Vagina (tissue), 2 donors: ENCODE measurements at places on chromosomes 4 and X.

DNA sequence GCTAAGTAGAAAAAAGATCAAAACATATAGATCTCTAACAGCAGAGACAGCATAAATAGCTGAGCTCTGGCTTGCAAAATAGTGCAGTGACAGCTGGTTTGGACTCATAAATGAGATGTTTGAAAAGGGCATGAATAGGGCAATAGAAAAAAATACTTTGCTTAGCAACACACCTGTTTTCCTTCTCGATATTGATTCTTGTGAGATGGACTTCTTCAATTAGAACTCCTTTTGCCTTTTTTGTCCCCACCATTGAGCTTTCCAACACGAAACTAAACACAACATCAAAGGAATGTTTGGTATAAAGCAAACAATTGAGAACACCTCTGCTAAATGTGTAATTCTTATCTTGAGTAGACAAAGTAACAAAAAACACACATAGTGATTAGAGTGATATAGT lies 726.3 kb downstream of the RAPGEF2 start:
- DNase-seq, result no peak

- DNase-seq, result no peak
Measured at GRCh38 chr4:167321299-167321698, 87.0 kb upstream of the SPOCK3 start.

- no peak for DNase-seq
Measured at GRCh38 chr4:76035141-76035540, 729 bp downstream of the CXCL11 start.

DNA sequence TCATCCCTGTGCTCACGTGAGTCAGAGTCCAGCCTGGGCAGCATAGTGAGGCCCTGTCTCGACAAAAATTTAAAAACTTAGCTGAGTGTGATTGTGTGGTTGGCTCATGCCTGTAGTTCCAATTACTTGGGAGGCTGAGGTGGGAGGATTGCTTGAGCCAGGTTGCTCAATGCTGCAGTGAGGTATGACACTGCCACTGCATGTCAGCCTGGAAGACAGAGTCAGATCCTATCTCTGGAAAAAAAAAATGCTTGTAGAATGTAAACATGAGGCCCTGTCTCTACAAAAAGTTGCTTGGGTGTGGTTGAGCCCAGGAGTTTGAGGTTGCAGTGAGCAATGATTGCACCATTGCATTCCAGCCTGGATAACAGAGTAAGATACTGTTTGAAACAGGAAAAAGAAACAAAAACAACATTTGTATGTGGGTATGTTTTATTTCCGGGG lies 11.3 kb upstream of the YTHDC1 start:
- DNase-seq, result no peak

DNA sequence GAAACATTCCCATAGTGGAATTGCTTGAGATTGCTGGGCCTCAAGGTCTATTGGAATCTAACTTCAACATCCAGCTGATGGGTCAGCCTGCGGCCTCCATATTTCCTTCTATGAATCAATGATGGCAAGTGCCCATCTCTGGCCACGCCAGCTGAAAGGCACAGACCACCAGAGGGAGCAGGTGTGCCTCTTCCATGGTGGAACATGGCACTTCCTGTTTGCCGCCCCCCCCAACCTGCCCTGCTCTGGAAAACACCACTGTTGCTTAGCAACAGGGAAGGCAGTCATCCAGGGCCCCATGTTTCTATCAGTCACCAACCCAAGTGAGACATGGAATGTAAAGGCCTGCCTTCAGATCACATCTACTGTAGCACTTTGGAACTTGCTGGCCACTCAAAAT lies 11.6 kb downstream of the PAGE4 start:
- DNase-seq, result no peak

DNA sequence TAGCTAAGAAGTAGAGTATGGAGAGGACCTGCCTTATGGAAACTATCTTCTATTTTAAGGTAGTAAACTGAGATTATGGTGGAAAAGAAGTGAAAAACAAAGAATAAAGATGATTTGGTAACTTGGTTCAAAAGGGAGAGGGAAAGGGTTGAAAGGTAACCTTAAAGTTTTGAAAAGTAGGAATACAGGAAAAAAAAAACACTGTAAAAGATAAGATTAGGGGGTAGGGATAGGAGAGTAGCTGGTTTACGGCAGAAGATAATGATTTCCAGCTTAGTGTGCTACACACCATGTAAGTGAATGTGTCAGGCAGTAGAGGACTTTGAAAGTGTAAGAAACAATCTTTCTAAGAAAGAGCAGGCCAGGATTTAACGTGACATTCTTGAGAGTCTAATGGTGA lies 35.3 kb downstream of the FAM13A start:
- DNase-seq, result no peak

GRCh38 chrX:128961290-128961689 lies 562.0 kb downstream of the SMARCA1 start:
- no peak for DNase-seq

- no peak for DNase-seq
Measured at GRCh38 chr4:104906276-104906675, 240.4 kb upstream of the TET2 start.

GRCh38 chrX:69388526-69388925 lies 115.6 kb upstream of the NALF2 start:
- peak; percentile 69 for DNase-seq

GRCh38 chr4:98565681-98566301 lies 92.6 kb downstream of the TSPAN5 start:
- DNase-seq, result no peak

DNA sequence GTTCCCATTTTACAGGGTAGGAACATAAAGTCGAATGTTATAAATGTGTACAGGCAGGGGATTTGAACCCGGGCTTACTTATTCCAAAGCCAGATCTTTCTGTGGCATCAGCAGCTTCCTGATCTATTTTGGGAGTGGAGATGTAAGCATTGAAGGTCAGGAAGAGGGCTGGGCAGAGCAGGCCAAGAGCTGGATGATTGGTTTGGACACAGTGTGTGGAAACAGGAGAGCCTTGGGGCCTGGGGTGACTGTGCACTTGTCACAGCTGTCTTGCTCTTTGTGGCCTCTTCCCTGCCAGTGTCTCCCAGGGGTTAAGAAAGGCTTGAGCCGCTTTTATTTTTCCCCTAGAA lies 127.9 kb upstream of the ENPP6 start:
- DNase-seq, result no peak

DNA sequence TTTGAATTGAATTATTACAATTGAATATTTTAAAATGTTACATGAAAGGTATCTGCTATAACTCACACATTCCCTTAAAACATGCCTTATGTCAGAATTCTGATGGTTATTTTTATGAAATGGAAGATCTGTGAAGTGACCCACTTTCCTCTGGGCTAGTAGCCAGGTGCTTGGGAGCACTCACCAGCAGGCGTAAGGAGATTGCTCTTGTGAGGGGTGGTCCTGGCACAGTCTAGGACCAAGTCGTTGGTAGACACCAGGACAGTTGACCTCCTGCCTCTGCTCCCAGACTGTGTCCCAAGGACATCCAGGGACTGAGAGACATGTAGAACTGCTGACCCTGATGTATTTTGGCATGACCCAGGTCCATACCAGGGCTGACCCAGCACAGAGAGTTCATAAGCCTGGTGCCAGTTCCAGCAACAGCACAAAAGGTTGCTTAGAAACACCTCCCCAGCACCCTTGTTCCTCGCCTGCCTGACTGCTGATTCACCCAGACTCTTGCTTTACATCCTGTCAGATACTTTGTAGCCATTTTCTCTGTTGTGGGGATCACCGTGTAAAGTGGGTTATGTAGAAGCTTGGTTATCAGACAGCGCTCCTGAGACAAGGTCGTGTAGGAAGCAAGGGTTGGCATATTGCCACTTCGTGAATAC lies 48.5 kb downstream of the NELFA start:
- no peak for DNase-seq

DNA sequence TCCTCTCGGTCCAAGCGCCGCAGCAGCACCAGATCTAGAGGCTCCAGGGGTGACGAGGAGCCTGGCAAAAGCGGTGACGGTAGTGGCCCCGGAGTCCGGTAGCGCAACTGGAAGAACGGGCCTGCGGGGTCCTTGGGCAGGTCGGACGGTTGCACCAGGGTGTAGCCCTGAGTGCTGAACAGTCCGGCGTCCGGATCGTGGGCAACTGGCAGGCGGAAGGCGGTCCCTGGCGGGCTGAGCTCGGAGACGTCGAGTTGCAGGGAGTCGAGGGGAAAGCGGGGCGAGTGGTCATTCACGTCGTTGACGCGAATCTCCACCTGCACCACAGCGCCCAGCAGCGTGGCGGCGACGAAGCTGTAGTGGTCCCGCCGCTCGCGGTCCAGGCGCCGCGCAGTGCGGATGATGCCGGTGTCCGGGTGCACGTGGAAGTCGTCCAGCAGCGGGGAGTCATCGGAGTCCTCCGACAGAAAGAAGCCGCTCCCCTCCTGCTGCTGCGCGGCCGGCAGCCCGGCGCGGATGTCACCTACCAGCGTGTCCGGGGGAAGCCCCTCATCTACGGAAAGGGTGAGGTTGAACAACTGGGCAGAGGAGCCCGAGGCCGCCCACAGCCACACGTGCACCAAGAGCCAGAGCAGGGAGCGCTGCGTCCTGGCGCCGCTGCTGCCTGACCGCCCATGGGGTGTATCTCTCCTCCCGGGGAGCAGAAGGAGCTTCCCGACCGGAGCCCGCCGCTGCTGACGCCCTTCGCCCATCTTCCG lies 837 bp downstream of the DCHS2 start:
- DNase-seq, result no peak

DNA sequence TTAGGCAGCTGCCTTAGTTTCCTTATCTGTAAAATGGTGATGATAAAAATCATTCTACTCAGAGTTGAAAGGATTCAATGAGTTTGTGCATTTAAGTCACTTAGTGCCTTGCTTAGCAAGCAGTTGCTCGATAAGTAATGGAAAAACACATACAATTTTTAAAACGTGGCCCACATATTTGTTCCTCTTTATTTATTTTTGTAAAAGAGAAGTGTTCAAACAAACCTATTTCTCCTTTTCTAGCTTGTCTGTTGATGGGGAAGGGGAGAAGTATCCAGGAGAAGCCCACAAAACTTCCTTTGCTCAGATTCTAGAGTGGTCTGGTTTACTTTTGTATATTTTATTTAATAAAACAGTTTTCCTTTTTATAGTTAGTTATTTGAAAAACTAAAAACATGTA lies 3.3 kb upstream of the HPGDS start:
- no peak for DNase-seq

GRCh38 chr4:153249199-153250041 lies 45.2 kb downstream of the TRIM2 start:
- no peak for DNase-seq

DNA sequence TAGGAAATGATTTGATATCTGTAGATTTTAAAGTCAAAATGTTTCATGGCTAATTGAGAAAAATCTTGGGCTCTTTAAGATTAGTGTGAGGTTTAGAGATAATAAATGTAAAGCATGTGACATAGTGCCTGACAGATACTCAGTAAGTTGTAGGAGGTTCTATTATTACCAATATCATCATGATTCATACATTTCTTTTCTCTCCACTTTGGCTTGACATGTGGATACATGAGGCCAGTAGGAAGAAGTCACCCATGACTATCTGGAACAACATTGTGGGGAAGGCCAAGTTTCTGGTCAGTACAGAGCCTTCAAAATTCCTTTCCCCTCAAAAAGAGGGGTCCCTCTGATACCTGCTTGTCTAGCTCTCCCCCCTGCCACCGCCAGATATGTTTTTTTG lies 91.2 kb upstream of the SORBS2 start:
- no peak for DNase-seq

DNA sequence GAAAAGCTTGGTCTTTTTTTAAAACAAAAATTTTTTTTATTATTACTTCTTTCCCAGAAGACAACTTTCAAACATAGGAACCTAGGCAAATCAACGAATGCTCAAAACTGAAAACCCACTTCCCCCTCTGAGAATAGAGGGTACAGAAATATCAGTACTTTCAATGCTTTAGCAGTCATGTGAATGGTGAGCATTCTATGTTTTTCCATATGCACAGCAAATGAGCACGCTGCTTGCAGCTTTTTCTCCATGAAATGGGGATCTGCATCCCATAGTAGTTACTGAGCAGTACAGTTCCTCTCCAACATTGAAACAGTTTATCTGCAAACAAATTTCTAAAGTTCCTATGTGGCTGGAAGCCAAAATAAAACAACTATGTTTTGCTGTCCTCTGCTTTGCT lies 108.4 kb upstream of the BMP2K start:
- no peak for DNase-seq

DNA sequence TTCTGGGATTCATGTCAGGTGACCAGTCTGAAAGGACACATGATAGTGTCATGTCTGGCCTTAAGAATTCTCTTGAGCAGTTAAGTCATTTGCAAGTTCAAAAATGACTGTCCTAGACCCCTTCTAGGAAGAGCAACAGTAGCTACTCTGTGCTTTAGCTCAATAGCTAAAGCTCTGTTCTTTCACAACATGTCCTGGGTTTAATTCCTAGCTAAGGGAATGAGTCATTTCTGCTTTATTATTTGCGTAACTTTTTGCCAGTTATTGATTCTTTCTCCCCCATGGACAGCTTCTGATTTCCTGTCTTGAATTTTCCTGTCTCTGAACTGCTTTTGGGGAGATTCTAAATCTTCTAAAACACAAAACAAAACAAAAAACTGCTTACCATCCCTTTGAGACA lies 1055.8 kb upstream of the DIAPH2 start:
- no peak for DNase-seq

DNA sequence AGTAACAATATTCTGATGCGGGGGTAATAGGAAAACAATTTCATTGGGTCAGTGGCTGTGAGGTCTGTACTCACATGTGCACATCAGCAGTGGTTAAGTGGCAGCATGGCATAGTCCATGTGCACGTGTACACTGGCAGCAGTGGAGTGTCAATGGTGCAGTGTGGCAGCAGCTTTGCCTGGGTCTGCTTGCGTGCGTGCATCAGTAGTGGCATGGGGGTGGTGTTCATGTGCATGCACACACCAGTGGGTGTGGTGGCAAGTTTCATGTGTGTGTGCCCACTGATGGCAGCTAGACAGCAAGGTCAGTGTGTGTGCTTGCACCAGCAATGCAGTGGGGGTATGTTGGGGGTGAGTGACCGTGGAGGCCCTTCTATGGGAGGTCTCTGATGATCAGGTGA lies 581.6 kb upstream of the KLHL4 start:
- no peak for DNase-seq

GRCh38 chrX:55007656-55008055 lies 7.5 kb downstream of the APEX2 start:
- no peak for DNase-seq

DNA sequence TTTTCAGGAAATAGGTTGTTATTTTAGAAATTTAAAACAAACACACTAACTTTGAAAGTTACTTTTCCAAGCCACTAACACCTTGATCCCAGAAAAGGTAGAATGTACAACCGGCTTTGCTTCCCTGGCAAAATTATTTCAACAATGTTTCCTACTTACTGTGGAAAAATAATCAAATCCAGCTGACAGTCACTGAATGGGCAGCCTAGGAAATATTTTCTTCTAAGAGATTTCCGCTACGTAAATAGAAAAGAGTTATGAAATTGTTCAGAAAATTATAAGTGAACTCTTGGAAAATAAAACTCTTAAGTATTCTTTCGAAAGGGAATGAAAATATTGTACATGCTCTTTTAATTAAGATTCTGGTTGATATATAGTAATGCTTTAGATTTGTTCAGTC lies 195.7 kb downstream of the GASK1B start:
- DNase-seq, result no peak

GRCh38 chrX:10158279-10159144 lies 1.7 kb downstream of the CLCN4 start:
- no peak for DNase-seq
